ENCODE measurements at places on chromosomes 12 and 14.

- DNase-seq = no peak
Observed at GRCh38 chr12:81080431-81080983, 2.6 kb downstream of the ACSS3 start.

DNA sequence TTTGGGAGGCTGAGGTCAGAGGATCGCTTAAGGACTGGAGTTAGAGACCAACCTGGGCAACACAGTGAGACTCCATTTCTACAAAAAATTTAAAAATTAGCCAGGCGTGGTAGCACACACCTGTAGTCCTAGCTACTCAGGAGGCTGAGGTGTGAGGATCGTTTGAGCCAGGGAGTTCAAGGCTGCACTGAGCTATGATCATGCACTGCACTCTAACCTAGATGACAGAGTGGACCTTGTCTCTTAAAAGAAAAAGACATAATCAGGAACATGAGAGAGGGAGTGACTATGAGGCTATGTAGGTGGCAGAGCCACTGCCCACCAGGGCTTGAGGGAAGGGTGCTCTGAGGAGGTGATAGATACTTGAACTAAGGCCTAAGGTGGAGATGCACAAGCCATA is 49.2 kb upstream of the PLXNC1 start:
- DNase-seq = no peak

DNA sequence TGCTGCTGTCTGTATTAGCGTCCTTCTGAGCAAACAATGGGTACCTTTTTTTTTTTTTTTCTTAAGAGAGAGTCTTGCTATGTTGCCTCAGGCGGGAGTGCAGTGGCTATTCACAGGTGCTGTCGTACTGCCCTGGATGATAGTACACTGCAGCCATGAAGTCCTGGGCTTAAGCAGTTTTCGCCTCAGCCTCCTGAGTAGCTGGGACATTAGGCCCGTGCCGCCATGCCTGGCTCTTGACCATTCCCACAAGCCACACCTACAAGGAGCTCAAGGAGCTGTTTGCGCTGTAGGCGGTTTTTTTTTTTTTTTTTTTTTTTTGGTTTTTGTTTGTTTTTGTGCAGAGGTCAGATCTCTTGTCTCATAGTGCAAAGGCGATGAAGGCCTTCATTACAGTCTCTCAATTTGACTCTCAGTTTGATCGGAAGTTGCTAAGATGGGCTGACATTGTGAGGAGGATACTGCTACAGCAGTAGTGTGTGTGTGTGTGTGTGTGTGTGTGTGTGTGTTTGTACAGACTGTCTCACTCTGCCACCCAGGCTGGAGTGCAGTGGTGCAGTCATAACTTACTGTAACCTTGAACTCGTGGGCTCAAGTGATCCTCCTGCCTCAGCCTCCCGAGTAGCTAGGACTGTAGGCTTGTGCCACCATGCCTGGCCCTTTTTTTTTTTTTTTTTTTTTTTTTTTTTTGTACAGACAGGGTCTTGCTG is 34.2 kb downstream of the TRAF3 start:
- peak; percentile 63 for DNase-seq

GRCh38 chr14:104358528-104359300 is 220.3 kb downstream of the KIF26A start:
- DNase-seq = no peak

GRCh38 chr14:71105177-71105576 is 197.9 kb downstream of the PCNX1 start:
- DNase-seq = no peak

GRCh38 chr14:77043984-77044485 is 15.5 kb upstream of the IRF2BPL start:
- no peak for DNase-seq

GRCh38 chr12:103677341-103677740 is 90.3 kb downstream of the STAB2 start:
- no peak for DNase-seq

DNA sequence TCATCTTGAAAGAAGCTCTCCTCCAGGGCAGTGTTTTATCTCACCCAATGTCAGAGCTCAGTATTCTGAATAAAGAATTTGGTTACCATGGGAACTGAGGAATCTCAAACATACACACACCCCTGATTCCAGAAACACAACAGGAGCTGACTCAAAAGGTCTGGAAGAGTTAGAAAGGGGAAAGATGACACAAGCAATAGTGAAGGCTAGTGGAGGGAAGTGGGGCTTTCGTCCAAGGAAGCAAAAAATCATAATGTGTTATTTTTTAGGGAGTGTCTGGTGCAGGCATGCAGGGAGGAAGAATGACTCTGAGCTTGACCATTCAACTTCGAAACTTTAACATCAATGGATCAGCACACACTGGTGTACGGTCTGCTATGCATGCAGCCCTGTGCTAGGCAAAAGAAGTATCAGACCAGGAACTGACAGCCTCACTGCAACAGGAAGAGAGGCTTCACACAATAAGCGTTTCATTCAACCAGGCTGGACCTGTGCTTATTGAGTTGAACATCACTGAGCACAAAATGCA is 20.3 kb downstream of the HEBP1 start:
- DNase-seq = peak; percentile 77

DNA sequence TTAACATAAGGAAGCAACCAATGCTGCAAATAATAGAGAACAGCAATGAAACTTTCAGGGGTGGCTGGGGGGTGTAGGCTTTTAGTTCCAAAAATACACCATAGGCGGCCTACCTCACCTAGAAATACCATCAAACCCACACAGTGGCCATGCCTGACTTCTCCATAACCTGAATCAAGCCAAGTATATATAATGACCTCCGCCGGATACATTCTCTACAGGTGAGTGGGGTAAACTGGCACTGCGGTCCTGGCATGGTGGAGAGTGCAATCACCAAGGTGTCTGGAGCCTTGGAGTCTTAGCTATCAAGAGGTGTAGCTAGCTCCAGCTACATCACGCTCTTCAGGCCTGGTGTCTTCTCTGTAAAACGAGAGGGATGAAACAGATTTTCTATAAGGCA is 1.2 kb downstream of the ZBTB25 start:
- no peak for DNase-seq

- DNase-seq = no peak
Observed at GRCh38 chr12:29212682-29213403, 63.8 kb downstream of the FAR2 start.

- DNase-seq = no peak
Observed at GRCh38 chr12:33596061-33596460, 156.4 kb upstream of the SYT10 start.

- DNase-seq = no peak
Observed at GRCh38 chr12:12024911-12025682, 45.6 kb upstream of the BCL2L14 start.

DNA sequence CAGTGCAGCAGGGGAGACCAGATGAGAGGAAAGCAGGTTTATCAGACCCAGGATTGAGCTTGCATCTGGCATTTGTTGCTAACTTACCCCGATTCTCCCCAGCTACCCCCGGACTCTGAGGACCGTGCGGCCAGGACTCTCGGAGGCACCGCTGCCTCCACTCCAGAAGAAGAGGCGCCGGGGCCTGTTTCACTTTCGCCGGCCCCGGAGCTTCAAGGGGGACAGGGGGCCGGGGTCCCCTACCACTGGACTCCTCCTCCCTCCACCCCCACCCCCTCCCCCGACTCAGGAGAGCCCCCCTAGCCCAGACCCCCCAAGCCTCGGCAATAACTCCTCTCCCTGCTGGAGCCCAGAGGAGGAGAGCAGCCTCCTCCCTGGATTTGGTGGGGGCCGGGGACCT is 6.5 kb upstream of the CPNE6 start:
- DNase-seq = no peak

- no peak for DNase-seq
Observed at GRCh38 chr12:127360580-127360979, 906.4 kb upstream of the TMEM132C start.

DNA sequence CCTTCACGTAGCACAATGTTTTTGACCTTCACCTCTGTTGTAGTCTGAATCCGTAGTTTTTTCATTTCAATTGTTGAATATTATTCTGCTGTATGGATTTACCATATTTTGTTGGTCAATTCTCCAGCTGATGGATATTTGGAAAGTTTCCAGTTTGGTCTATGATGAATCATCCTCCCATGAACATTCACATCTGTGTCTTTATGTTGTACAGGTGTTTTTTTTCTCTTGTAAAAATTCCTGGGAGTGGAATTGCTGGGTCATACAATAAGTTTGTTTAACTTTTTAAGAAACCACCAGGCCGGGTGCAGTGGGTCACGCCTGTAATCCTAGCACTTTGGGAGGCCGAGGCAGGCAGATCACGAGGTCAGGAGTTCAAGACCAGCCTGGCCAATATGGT is 36.7 kb upstream of the GNG2 start:
- DNase-seq = no peak

DNA sequence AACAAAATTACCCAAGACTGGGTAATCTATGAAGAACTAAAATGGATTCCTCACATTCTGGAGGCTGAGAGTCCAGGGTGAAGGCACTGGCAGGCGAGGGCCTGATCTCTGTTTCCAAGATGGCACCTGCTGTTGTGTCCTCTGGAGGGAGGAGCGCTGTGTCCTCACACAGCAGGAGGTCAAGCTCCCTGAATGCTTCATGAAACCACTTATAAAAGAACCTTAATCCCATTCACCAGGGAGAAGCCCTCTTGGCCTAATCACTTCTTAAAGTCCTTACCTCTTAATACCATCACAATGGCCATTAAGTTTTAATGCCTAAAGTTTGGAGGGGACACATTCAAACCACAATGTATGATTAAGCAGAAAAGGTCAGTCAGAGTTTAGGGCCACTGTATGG is 172.4 kb downstream of the EMP1 start:
- DNase-seq = peak; percentile 18

- DNase-seq = no peak
Observed at GRCh38 chr14:69017706-69018105, 38.6 kb upstream of the ACTN1 start.

DNA sequence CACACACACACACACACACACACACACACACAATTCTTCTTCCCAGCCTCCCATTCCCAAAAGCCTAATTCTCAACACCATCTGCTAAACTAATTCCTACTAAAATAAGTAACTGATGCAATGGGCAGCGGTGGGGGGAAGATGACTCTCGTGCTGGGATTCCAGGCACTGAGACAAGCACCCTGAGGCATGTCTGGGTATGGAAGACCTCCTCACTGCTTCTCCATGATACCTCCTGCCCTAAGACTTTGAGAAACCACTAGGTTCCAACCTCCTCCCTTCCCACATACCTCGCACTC is 789 bp upstream of the VWF start:
- no peak for DNase-seq

- DNase-seq = no peak
Observed at GRCh38 chr14:106625186-106625585, 1098.8 kb downstream of the TMEM121 start.

DNA sequence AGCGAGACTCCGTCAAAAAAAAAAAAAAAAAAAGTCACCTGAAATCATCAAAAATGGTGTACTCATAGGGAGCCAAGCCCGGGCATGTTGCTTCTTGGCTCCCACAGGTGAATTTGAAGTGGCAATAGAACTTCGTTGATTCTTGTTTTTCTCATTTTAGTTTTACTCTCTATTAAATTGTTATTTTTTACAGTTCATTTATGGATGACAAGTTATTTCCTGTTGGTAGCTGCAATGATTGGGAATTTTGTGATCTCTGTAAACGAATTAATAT is 1.3 kb downstream of the TM7SF3 start:
- no peak for DNase-seq

DNA sequence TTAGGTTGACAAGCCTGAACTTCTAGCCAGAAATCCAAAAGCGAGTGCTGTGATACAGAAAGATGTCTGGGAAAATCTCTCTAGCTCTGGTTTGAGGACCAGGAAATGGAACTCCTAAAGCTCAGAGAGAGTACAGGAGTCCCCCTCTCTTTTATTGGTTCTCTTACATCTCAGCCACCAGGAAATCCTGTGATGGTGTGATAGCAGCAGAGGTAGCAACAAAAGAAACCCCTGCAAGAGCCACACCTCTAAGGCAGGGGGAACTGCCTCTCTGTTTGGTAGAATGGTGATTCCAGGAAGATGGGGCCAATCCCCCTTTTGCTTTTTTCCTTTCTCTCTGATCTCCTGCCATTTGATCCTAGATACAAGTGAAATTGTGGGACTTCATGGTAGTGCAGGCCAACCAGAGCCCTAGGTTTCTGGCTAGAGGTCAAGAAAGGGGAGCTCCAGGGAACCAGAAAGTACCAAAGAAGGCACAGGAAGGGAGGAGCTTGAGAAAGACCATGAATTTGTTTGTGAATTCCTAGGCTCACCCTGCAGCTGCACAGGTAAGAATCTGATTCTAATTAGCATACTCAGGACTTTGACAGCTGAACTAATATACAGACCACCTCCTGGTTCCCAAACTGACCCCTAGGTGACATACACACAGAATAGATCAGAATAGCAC is 88.5 kb downstream of the PAPLN start:
- DNase-seq = no peak

DNA sequence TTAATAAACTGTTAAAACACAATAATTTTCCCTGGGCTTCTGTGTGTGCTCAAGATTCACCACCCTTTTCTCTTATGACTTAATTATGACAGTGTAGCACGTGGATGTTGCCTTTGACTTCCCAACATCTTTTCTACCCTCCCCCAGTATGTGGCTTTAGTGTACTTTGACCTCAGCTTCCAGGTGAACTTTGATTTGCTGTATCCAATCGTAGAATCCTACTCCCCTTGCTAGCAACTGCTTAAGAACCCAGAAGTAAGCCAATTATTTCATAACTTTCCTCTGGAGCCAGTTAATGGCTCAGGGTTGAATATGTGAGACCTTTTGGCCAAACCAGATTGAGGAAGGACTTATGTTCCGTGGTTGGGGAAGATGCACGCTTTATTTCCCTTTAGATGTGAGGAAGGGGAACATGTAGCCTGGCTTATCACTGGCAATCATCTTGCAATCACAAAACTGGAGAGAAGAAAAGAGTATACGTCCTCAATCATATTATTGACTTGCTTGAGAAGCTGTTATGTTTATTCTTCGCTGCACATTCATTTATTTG is 259.6 kb upstream of the ATP2B1 start:
- no peak for DNase-seq

- no peak for DNase-seq
Observed at GRCh38 chr12:123113026-123113425, 37.9 kb downstream of the PITPNM2 start.

GRCh38 chr12:67388331-67389138 is 119.4 kb downstream of the CAND1 start:
- no peak for DNase-seq

DNA sequence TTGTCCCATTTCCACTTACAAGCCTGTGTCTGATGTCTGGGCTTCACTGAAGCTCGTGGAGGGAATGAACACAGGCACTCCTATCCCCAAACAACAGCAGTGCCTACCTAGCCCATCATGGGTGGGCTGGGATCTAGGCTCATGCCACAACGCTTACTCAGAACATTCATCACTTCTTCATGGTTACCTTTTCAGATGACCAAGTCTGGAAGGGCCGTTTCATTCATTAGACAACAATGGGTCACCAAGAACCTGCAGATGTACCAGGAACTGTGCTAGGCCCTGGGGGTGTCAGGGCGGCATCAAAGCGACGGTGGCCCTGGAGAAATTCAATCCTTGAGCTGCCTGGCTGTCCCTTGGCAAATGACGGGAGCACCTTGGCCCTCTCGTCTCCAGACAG is 64.9 kb upstream of the FZD10 start:
- no peak for DNase-seq

- no peak for DNase-seq
Observed at GRCh38 chr12:101809208-101809607, 21.6 kb downstream of the GNPTAB start.
